ENCODE measurements at places on chromosomes 2 and 18.

DNA sequence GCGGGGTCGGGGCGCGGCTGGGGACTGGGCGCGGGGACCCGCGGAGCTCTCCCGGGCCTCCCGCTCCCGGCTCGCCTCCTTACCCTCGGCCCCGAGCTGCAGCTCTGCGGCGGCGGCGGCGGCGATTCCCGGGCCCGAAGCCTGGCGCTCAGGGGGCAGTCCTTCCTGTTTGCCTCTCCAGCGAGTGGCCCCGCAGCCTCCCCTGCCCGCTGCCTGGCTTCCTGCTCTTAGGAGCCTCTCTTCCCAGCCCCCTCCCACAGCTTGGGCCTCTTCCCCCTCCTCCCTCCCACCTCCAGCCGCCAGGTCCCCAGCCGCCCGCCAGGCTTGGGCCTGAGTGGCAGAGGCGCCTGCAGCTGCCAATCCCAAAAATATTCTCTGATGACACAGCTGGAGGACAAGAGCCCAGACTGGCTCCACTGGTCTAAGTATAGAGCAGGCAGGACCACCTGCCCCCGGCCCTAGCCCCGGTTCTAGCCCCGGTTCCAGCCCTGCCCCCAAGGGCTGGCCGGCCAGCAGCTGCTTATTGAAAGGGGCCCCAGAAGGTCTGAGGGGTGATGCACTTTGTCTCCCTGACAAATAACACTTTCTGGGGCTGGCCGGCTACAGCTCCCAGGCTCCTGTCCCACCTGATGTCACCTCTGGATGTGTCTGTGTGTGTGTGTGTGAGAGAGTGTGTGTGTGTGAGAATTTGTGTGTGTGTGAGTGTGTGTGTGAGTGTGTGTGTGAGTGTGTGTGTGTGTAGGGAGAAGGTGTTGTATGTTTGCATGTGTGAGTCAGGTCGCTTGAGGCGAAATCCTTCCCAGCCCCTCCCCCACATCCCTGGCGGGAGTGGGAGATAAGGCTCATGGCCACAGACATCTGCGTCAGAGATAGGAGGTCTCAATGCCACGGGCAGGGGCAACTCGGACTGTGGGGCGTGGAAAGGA is at the start of gene OBSL1:
Gene OBSL1, minus strand, starts transcription at position 229 of the 926 bp plus-strand sequence. CDS start 307 bp downstream, outside the sequence.
- no peak for DNase-seq

GRCh38 chr18:79940126-79940813 is 11.2 kb downstream of the SLC66A2 start:
- DNase-seq, result no peak

GRCh38 chr18:54812885-54813284 is 15.4 kb upstream of the RAB27B start:
- no peak for DNase-seq

DNA sequence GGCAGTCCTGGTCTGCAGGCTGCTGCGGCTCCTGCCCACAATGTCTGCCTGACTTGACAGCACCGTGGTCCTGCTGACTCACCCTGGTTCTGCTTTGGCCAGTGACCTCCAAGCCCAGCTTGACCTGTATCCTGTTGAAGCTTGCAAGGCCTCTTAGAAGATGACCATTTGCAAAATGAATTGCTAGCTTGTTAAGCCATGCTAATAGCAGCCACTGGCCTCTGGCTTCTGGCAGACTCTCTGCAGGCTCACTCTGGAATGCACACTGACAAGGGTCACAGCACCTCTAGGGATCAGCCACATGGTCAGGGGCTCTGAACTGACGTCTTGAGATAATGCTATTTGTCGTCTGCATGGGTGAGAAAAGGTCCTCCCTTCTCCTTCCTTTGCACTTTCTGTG is 25.9 kb downstream of the CNGA3 start:
- no peak for DNase-seq

DNA sequence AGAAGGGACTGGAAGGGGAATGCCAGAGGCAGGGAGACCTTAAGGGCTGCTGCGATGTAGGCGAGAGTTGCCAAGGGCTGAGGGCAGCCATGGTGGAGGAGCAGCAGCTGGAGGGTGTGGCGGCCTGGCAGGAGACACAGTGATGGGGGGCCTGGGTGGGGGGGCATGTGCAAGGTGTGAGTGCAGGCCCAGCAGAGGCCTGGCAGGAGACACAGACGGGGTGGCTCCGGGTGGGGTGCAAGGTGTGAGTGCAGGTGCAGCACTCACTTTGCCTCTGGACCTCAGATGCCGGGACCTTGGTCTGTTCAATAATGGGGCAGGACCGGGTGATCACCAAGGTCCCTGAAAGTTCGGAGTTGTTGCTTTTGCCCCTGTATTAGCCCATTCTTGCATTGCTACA is 76.2 kb upstream of the ODC1 start:
- DNase-seq, result no peak

- no peak for DNase-seq
These were observed 71.8 kb upstream of the SMAD7 start for GRCh38 chr18:49022311-49023161.

DNA sequence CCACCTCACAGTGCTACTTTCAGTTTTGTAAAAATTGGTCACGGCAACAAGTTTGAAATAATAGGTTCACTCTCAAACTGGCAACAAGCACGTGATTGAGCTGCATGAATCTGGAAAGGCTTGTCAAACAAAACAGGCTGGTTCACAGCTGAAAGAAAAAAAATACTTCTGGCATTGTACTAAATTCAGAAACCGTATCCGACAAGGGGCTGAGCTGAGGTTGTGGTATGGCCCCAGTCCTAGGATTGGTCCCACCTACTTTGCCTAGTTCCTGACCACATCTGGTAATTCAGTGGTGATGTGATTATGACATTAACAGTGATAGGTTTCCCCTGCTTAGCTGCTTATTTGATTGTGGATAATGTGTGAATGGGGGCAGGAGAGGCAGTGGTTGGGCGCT is 326.5 kb upstream of the THUMPD2 start:
- no peak for DNase-seq

GRCh38 chr2:171522788-171523087 is 464 bp downstream of the CYBRD1 start:
- DNase-seq, result no peak

DNA sequence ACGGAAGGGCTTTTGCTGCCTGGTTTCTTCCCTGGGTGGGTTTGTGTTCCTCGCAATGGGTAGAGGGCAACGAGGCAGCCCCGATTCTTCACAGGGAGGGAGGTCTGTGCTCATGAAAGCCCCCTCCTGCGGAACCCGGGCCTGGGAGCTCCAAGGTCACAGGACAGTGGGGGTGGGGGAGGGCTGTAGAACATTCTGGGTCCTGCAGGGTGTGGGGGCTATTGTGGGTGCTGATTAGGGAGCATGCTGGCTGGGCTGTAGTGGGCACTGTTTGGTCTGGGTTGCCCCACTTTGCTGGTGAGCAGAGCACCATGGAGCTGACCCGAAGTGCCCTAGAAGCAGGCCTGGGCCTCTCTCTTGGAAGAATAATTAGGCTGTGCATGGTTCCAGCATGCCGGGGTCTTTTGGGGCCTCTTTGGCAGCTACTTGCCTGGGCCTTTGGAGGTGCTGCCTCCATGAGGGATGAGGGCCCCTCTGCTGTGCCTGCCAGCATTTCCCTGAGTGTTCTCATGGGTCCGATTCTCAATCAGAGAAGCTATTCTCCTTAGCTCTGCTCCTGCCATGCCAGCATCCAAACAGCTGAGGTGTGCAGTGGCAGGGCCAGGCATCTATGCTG is 232.2 kb upstream of the HS6ST1 start:
- DNase-seq, result no peak

DNA sequence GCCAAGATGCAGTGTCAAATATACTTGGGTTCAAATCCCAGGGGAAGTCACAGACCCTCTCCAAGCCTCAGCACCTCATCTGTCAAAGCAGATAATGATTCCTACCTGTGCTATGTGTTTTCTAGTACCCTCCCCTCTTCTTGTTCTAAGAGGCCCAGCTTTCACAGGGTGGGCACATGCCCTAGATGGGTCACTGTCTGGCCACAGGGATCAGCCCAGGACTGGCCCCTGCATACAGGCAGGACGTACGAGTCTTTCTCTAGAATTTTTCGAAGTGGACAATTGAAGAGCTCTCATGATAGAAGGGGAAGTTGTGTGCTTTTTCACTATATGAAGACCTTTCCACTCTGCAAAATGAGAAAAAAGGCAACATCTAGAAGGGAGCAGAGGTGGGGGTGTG is 22.2 kb downstream of the ARL4C start:
- DNase-seq, result no peak

DNA sequence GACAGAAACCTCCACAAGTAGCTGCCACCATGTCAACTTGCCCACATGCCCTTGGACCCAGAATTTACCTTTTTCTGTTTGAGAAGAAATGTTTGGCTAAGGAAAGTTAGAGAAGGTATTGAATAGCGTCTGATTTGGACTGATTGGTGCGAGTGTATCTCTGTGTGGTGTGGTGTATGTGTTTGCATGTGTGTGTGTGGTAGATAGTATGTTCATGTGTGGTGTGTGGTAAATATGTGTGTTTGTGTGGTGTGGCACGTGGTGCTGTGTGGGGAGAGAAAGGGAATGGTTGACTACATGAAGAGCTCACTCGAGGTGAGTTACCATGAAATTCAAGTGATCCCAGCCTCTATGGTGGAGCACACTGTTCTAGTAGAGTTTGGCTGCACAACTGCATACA is 360.8 kb upstream of the SPHKAP start:
- DNase-seq, result no peak

GRCh38 chr2:75892490-75892889 is 181.8 kb upstream of the GCFC2 start:
- DNase-seq, result no peak

- DNase-seq, result no peak
These were observed 96.3 kb downstream of the NOL4 start for GRCh38 chr18:34128436-34128835.

GRCh38 chr2:222292149-222293134 is 6.4 kb downstream of the PAX3 start:
- no peak for DNase-seq

DNA sequence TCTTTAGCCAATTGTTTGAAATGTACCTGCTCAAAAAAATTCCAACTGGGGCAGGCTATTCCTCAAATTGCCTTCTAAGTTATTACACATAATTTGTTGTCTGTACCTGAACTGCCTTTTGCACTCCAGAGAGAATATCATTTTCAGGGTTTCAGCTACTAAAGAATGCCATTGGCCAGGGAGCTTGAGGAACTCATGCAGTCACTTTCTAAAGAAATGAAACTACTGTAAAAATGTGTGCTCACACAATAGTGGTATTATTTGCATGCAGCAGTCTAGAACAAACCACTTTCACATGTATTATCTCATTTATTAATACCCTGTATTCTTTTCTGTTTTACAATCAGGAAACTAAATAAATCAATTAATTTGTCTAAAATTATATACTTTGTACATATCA is 152.2 kb downstream of the PID1 start:
- DNase-seq, result no peak

DNA sequence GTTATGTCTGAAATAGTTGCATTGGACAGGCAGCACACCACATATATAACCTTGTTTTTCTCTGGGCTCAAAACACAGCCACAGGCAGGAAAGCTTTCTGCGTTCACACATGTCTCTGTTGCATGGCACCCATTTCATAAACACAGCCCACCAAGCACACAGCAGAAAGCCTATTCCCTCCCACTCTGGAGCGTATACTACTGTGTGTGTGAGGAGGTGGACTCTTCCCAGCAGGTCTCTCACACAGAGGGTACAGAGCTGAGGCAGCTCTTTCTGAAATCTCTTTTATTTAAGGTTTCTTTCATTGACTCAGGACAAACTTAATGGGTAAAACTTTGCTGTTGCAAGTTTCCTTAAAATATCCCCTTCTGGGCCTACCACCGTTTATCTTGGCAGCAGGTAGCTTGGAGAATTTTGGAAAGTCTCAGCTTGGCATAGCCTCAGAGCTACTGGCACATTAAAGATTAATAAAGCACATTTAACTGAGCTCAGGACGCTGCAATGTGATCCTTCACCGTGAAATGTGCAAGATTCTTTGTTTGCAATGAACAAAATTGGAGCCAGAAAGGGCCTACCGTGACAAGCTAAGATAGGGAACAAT is 105.1 kb upstream of the NCKAP5 start:
- DNase-seq, result no peak

- DNase-seq, result no peak
These were observed 31.5 kb upstream of the HAAO start for GRCh38 chr2:42823744-42824453.

GRCh38 chr2:55109219-55109891 is 59.1 kb upstream of the RTN4 start:
- no peak for DNase-seq

- DNase-seq, result no peak
These were observed 33.6 kb upstream of the ODC1 start for GRCh38 chr2:10481666-10482157.

GRCh38 chr2:35741556-35741955 is 614.0 kb upstream of the CRIM1 start:
- no peak for DNase-seq

GRCh38 chr18:28175150-28175929 is 1.6 kb downstream of the CDH2 start:
- no peak for DNase-seq

DNA sequence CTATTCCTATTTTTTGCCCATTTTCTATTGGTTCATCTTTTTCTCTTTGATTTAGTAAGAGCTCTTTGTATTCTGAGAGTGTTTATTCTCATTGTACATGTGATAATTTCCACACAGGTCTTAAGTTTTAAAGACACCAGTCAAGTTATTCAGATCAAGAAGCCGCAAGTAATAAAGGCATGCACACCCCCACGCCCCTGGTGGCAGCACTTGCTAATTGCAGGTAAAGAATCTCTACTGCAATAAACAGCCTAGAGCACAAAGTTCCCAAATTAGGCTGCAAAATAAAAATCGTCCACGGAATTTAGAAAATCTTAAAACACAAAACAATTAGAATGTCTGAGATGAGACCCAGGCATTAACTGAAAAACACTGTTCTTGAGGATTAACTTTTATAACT is 45.2 kb downstream of the ST3GAL5 start:
- DNase-seq, result no peak

GRCh38 chr2:201070948-201071478 is 458 bp downstream of the HYCC2 start:
- no peak for DNase-seq

GRCh38 chr2:216665242-216665641 is 30.1 kb downstream of the IGFBP5 start:
- no peak for DNase-seq

- DNase-seq, result no peak
These were observed 111.6 kb downstream of the RNF144A start for GRCh38 chr2:7028846-7029245.

GRCh38 chr18:22467760-22468553 is 50.2 kb upstream of the CTAGE1 start:
- no peak for DNase-seq

DNA sequence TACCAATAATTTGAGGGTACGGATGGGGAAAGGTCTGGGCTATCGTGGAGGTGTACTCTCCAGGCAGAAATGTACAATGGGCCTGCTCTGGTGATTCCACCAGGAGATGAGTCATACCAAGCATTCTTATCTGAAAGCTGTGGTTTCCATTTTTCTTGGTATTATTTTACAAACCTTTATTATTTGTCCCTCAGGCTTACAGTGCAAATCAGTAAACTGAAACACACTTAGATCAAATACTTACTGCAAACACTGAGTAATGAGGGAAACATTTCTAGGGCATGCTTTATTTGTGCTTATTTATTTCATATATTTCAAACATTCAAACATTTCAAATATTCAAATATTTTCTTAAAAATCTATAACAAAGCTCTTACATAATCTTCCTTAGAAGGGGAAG is 319.8 kb downstream of the RND3 start:
- DNase-seq, result no peak

- DNase-seq, result no peak
These were observed 103.1 kb upstream of the APCDD1 start for GRCh38 chr18:10351219-10351818.

- DNase-seq, result peak; percentile 64
These were observed 63.0 kb downstream of the ADNP2 start for GRCh38 chr18:80172056-80172455.

GRCh38 chr18:24602201-24602600 is 141.8 kb downstream of the HRH4 start:
- no peak for DNase-seq

- no peak for DNase-seq
These were observed 22.8 kb upstream of the SCN7A start for GRCh38 chr2:166516712-166517303.

Measured in CD8-positive, alpha-beta memory T cell (primary cell).